Liver (tissue), 10 donors: ENCODE measurements at places on chromosomes 11 and 22. TPM values are rescaled to one million over a fixed set of nuclear protein-coding genes. Genes with fewer than 3 reads are reported as not detected.

PHLDB1 gene
- total RNA-seq = 15.4 TPM

GAS2L1 gene
- 6.6 TPM for total RNA-seq

MS4A4A gene
- total RNA-seq = 8.6 TPM

KCNJ1 gene
- total RNA-seq = not detected

HIRA gene
- 32.5 TPM for total RNA-seq

- H3K27ac ChIP-seq = peak overlapping the region; percentile 97
- DNase-seq = no peak
- H3K4me1 ChIP-seq = peaks cover 14% of the 10 kb centered on the region
- peaks cover 4% of the 10 kb centered on the region for H3K36me3 ChIP-seq
- H3K27me3 ChIP-seq = no peaks in the 10 kb centered on the region
These were observed 539 bp downstream of the SLC35C1 start for GRCh38 chr11:45805305-45806071.

DNA sequence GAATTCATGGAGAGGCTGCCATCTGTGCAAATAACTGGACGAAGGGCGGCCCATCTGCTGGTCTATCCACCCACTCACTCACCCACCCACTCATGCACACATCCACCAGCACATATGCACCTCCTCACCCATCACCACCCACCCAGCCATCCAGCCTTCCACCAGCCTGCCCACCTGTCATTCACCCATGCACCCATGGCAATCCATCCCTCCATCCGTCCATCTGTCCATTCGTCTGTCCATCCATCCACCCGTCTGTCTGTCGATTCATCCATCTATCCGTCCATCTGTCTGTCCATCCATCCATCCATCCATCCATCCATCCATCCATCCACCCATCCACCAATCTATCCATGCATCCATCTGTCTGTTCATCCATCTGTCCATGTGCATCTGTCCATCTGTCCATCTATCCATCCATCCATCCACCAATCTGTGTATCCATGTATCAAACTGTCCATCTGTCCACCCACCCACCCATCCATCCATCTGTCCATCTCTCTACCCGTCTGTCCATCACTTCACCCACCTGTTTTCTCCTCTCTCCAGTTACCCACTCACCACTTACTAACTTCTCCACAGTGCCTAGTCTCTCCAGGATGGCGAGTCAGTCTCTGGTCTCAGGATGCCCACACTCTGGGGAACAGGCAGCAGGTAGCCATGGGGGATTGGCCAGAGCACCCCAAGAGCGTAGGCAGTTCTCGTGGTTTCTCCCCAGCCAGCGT, 8.9 kb downstream of the TRPM5 start:
- no peaks in the 10 kb centered on the region for H3K36me3 ChIP-seq
- no peak overlapping the region for H3K4me3 ChIP-seq
- no peak for DNase-seq
- H3K27ac ChIP-seq = no peak overlapping the region
